ENCODE measurements at places on chromosomes 7 and 10.

GRCh38 chr7:148261996-148262688 lies 328.4 kb upstream of the C7orf33 start:
- no peak for DNase-seq

DNA sequence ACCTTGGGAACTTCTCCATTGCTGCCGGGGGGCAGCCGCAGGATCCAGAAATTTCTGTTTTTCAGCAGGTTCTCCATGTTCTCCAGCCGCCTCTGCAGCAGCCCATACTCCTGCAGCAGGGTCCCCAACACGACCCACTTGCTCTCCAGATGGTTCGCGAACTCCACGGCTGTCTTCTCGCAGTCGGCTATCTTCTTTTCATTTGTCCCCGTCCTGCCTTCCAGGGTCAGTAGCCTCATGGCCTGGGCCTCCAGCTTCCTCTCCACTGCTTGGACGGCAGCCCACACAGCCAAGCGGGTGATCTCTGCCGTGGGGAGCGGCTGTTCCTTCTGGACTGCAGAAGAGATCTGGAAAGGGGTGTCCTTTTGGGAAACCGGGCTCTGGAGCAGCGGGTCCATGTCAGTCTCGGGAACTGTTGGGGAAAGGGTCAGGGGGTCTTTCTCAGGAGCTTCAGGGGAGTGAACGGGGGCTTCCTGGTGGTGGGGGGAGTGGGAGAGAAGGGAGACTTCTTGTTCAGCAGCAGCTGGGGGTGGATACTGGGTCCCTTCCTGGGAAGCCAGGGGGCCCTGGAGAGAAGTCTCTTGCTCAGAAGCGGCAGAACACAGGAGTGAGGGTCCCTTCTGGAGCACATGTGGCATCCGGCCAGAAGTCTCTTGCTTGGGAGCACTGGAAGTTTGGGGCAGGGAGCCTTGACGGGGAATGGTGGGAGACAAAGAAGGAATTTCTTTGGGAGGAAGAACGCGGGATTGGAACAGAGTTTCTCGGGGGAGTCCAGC lies 5.5 kb downstream of the ZNF777 start:
- DNase-seq: no peak

DNA sequence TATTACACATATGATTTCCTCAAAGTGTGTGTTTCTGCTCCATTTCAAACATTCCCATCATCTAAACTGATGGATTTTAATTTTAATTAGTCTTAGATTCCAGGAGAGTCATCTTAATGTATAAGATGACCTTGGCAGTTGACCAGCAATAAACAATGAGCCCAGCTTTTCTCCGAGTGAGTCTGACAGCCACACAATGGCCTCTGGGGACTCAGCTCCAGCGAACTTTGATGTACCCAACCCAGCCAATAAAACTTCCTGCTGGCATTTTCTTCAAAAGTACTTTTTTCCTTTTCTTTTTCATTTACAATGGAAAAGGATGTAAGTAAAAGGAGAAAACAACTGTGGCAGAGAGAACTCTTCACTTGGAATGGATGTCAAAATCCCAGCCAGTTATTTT lies 139.1 kb upstream of the CTBP2 start:
- DNase-seq: no peak

- DNase-seq: no peak
These were observed 154.9 kb downstream of the SDK1 start for GRCh38 chr7:3455806-3456595.

DNA sequence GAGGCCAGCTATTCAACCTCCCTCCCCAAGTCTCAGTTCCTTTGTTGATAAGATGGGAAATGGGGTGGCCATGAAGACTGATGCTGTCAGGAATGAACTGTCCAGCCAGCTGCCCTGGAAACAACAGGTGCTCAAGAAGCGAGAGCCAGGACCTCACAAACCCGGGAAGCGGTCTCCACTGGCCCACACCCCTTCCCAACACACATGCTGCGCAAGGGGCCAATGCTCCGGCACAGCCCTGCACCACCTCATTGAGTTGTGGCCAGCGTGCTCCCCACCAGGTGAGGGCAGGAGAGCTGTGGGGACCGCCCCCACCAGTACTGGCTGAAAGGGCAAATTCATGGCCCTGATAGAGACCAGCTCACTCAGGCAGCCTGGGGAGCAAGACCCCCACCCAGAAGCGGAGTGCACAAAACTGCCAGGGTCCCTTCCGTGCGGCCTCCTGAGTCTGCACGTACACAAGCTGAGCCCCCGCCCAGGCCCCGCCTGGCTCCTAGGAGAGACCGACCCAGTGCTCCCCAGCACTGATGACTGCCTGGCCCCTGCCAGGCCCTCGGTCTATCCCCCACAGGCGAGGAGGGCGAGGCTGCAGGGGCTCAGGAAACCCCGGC lies 216.6 kb downstream of the MAD1L1 start:
- no peak for DNase-seq

- no peak for DNase-seq
These were observed 23.7 kb downstream of the EPDR1 start for GRCh38 chr7:37943905-37944736.

DNA sequence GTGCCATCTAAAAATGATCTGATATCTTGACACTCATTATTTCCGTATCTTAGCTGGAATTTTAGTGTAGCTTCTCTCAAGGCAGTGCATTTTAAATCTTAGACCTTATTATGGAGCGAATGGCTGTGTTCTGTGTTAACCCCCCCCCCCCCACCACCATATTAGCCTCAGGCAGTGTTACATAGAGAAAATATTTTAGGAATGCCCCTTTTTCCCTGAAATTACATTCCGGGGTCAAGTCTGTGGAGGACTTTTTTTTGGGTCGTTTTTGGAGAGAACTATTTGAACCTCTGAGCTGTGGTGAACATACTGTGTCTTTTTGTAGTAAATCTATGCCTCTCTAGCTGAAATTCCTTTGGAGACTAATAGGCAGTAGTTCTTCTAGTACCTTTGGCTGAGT lies 3.1 kb downstream of the CCDC126 start:
- no peak for DNase-seq

- DNase-seq: no peak
These were observed 276.3 kb downstream of the GALNT17 start for GRCh38 chr7:71408271-71408670.

GRCh38 chr7:14236834-14237233 lies 247.4 kb upstream of the ETV1 start:
- no peak for DNase-seq

GRCh38 chr10:73019100-73019499 lies 64.5 kb upstream of the PLA2G12B start:
- DNase-seq: no peak

DNA sequence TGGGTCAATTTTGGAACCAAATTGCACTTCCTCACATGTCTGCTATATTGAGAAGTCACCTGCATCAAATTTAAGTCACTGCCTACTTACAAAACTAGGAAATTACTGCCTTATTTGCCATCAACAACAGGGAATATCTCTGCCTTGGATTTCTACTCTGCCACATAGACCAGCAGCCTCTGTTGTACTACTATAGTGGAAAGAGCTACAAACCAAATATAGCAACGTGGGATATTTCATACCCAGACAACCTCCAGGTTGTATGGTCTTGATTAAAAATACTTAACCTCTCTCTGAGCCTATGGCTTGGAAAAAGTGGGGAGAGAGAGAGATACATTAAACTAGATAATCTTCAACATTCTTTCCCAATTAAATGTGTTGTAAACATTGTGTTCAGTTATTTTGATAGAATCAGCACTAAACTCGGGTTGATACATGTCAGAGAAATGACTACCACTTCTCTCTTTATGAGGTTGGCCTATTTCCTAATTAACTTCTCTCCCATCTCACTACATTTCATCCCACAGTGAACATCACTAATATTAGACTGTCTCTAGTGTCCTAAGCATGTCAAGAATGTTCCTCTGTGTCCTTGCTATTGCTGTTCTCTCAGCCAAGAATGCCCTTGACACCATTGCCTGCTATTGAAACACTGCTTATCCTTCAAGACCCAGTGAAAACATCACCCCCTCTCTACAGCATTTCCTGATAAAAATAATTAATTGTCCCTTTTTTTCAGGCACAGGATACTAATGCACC lies 421.2 kb downstream of the IPMK start:
- no peak for DNase-seq

DNA sequence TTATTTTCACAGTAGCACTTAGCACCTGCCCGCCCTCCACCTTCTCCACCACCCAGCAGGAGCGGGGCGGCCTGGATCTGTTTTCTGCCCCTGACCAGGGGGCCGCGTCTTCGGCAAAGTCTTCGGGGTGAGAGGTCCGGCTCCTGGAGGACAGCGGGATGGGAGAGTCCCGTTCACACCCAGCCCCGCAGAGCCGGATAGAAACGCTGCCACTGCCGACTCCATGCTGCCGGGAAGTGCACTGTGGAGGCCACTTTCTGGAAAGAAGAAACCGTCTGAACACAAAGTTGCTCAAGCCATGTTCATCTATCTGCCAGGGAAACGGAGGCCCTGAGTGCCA lies 14.5 kb upstream of the ZNF273 start:
- peak; percentile 3 for DNase-seq

- no peak for DNase-seq
These were observed 102.8 kb upstream of the KCND2 start for GRCh38 chr7:120169996-120170783.

DNA sequence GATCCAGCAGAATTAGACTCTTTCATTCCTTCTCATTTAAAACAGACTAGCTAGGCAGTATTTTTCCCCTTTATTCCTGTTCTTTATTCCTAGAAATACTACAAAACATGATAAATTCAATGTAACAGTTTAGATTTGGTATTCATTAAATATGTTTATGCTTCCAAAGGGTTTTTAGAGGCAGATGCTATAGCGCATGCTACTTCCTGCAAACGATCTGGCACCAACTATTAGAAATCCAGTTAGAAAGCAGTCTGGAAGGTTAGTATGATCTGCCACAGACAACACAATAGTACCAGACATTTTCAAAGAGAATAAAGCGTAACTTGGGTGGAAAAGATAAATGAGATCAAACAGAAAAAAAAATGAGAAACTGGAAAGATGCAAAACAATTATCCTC lies 63.5 kb upstream of the PTN start:
- DNase-seq: no peak

DNA sequence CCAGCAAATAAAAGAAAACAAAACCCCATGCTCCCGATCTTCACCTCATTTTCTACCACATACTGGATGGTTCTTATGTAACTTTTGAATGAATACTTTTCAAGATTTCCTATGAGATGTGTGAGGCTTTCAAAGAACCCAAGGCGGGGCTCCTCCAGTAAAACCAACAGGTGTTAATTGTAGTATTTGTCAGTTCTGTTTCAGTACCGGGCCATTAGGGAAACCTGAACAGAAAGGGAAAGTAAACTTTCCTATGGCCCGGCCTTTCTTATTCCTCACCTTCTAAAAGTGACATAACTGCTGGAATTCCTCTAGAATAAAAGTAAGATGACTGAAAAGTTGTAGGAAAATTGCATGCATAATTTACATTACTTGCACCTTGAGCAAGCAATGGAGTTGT lies 672.9 kb downstream of the MAGI2 start:
- DNase-seq: no peak

GRCh38 chr10:122168101-122168500 lies 103.0 kb upstream of the BTBD16 start:
- DNase-seq: no peak

- no peak for DNase-seq
These were observed 444.5 kb upstream of the FOXK1 start for GRCh38 chr7:4237296-4238235.

DNA sequence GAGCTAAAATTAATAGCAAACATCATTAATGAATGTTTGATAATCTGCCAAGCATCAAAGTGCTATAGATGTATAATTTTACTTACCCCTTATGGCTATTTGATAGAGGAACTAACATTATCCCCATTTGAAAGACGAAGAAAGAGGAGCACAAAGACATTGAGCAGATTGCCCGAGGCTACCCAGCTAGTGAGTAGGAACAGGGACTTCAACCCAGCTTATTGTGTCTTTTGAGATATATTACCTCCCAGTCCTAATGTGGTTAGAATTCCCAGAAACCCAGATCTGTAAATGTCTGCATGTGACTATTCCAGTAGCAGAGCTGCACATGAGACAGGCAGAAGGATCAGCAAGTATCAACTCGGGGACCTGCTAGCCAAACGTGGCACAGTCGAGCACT lies 160.1 kb upstream of the AOAH start:
- DNase-seq: no peak

DNA sequence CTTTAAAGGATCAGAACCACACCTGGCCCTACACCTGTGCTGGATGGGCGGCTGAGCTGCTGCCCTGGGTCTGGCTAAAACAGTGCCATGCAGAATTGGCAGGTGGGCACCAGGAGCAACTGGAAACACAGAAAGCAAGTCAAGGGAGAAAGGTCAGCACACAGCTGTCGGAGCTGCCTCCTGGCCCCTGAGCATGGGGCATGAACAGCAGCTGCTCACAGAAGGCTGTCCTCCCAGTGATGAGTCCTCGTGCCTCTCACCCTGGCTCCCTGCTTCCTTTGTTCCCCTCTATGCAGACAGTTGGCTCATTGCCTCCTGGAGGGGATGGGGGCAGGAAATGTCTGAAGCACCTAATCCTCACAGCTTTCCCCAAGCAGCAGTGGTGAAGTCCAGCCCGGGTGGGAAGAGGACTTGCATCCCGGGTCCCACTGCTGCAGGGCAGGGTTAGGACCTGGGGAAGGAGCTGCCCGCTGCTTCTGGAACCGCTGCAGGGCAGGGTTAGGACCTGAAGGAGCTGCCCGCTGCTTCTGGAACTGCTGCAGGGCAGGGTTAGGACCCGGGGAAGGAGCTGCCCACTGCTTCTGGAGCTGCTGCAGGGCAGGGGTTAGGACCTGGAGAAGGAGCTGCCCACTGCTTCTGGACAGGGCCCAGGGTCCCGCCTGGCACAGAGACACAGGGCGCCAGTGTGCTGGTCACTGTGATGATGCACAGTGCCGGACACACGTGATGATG lies 37.3 kb downstream of the VIPR2 start:
- no peak for DNase-seq

- DNase-seq: no peak
These were observed 49.5 kb downstream of the SMURF1 start for GRCh38 chr7:99094401-99094800.
